KG1 (cell line): ENCODE measurements at places on chromosomes 3 and 15.

DNA sequence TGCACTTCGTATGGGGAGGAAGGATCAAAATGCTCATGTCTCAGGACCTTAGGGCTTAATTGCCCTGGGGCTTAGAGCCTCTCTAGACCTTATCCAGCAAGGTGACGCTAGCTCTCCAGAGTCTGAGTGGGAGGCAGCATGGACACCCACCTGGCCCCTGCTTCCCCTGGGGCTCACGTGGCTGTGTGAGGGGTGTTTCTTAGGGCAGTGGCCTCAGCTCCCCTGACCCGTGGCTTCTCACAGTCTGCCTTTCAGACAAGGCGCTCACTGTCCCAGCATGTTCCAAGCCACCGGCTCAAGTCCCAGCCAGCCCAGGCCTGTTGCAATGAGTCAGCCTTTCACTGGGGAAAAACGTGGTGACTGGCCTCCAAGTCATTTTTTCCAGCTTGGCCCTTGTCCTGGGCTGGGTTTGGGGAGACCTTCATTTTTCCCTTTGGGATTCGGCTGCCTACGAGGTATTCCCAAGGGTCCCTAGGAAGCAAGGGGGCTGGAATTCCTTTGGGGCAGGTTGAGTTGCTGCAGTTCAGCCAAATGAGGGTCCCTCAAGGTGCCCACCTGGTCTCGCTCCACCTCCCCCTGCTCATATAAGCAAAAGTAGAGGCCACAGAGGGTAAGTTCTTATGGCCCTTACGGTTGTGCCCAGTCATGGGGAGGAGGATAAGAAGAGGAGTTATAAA is 15.7 kb downstream of the BHLHE40 start:
- no peak for DNase-seq

DNA sequence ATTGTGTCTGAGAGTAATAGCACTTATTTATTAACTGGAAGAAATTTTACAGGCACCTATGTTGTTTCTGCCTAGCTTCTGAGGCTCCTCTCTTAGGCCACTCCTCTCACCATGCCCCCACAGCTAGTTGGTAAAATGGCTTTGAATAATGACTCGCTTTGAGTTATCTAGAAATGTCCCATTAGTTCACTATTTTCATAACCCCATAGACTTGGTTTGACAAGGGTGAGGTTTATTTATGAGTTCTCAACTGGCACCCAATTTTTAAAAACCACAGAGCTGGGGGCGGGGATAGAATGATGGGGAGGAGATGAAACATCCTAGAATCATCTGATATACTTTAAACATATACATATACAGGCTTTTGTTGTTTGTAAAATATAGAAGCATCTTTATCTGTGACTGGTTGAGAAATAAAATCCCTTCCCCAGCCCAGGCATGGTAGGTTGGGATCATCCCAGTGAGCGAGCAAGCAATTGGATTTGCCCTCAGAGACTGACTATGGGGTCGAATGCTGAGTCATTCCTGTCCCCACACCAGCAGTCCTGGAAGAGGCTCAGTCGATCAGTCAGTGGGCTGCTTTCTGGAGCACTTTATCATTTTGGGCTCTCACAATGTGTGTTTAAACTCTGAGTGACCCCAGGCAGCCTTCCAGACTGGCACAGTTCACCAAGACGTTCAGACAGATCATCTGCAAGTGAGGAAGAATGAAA is 60.2 kb upstream of the TSEN2 start:
- no peak for DNase-seq

DNA sequence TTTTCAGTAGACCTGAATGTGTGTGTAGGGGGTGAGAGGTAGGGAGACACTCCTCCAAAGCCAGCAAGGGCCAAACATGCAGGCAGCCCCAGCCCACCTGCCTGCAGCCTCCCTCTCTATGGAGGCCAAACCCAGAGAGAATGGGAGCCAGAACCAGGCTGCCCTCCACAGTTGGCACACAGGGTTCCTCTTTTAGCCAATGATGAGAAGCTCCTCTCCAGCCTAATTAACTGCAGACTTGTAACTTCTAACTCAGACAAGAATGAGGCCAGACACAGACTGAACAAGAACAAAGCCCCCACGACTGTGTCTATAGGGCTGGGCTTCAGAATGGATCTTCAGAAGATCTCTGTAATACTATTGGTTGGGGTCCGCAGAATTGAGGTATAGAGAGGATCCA is 12.3 kb upstream of the TLE3 start:
- DNase-seq = no peak

GRCh38 chr3:51946796-51947195 is 4.6 kb downstream of the PARP3 start:
- DNase-seq = no peak

DNA sequence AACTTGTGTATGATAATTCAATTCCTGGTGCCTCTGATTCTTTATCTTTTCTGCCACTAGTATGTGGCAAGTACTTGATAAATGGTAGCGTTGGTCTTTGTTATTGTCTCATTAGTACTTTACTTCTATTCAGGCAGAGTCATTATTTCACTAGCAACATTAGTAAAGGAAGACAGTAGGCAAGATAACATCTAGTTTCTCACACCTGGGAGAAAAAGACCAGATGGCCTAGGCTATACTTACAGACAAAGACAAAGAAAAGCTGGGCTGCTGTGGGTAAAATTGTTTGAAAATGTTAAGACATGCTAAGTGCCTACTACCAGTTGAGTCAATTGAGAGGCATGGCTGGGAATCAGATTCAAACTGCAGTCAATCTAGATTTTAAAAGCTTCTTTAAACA is 198.7 kb upstream of the CMC1 start:
- no peak for DNase-seq

DNA sequence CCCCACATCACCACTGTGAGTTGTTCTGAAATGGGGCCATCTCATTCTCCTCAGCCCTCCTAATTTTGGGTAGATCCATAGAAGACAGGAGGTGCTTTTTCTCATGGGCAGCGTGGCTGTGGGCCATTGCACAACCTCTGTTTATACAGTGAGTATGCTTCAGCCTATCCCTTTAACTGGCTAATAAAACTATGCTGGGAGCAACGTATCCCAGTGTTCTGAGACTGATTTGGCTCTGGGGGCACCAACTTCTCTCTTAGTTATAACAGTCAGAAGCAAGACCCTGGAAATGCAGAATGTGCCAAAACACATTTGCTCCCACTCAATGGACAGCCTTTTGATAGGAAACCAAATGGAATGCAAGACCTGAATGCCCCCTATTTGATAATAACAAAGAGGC is 97.1 kb upstream of the ICE2 start:
- no peak for DNase-seq

- DNase-seq = no peak
These were observed 13.9 kb upstream of the GOLGA8B start for GRCh38 chr15:34597316-34597715.

- DNase-seq = no peak
These were observed 369.4 kb downstream of the NR2F2 start for GRCh38 chr15:96699871-96700401.

DNA sequence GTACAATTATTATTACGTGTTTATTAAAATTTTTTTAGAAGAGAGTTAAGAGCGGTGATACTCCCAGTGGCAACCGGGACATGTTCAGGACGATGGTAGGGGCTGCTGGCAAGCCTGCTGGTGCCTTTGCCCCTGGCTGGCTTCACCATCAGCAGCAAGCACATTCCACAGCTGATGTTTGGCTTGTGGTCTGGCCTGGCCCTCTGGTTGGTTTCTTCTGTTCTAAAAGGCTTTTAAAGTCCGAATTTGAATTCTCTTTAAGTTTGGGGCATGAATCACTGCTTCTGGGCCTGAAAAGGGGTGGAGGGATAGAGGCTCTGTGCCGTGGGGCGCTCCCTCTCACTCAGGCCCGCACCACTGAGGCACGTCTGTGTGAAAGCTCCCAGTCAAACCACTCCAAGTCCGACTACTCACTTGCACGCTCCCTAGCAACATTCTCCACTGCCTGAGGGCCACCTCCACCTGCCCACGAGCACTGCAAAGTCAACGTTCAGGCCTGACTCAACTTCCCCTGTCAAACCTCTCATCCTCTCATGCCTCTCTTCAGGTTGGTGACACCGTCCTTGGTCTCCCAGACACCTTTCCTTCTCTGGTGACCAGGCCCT is 10.1 kb downstream of the ITGA11 start:
- no peak for DNase-seq

DNA sequence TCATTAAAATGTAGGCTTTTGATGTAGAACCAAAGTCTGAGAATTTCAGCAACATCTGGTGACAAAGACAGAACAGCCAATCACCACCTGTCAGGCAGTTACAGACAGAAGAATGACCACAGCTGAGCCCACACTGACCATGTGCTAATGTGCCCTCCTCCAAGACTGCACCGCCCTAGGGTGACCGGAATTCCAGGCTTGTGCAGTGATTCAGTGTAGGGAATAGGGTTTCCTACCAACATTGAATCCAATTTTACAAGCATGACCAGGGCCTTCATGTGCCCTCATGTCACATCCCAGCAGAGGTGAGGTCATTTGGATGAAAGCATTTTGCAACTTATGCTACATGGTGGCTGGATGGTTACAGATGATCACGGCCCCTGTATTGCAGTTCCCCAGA is 412.5 kb downstream of the SOX2 start:
- DNase-seq = no peak

DNA sequence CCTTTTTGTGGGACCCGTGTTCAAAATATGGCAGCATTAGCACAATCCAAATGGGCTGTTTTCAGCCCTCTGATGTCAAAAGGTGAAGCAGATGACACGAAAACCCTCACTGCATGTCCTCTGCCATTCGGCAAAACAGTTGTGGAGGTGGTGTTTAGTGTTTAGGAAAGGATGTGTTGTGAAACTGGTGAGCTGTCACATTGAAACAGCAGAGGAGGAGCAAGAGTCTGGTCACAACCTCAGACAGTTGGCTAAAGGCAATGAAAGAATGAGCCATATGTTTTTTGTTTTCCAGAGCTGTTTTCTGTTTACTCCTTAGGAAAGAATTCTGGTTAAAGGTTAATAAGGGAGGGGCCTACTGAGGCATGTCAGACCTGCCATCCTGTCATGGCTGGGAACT is 140.7 kb downstream of the VPS8 start:
- no peak for DNase-seq

DNA sequence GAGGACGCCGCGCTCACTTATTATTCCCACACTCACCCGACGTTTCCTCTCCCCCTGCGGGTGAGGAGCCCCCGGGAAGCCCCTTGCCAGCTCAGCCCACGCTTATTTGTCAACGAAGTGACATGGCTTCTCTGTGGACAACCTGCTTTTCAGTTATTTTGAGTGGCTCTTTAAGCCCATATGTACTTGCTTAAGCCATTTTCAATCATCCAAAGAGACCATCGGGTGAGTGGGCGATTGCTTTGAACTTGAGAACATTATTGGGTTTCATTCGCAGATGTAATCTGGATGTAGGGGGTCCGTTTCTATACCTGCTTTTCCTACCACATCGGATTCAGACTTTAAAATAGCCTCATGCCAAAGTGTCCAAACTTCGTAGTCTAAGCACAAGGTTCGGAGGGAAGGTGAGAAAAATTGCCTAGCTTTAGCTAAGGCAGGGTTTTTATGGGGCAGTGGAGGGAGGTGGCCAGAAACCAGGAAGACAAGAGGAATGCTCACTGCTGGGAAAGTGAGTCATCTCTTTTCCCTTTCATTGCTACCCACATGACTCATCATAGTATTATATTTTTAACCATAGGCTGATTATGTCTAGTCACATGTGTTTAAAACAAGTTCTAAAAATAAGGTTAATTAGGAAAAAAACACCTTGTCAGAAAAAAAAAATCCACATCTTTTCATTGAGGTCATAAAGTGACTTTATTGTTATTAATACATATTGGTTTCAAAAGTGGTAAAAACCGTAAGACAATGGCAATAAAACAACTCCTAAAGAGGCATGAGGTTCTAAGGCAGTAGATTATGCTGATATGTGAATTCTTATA is 773.1 kb upstream of the NR2F2 start:
- DNase-seq = no peak

GRCh38 chr3:100740207-100740606 is 30.9 kb downstream of the TFG start:
- no peak for DNase-seq

DNA sequence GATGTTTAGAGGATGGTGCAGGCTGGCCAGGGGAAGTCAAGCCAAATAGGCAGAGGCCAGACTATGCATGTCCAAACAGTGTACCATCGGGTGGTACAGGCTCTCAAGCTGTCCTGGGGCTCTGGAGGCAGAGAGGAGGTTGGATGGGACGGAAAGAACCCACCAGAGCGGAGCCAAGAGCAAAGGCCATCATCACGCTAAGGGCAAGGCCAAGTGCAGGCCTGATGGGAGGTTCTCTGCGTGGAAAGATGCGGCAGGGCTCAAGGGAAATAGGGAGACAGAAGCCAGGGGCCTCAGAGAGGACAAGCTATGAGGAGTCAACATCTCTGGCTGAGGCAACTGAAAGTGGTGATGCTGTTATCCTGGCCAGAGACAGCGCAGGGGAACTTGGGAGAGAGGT is 102.7 kb downstream of the ASB7 start:
- no peak for DNase-seq

- no peak for DNase-seq
These were observed 26.8 kb upstream of the OCA2 start for GRCh38 chr15:28125673-28126651.

DNA sequence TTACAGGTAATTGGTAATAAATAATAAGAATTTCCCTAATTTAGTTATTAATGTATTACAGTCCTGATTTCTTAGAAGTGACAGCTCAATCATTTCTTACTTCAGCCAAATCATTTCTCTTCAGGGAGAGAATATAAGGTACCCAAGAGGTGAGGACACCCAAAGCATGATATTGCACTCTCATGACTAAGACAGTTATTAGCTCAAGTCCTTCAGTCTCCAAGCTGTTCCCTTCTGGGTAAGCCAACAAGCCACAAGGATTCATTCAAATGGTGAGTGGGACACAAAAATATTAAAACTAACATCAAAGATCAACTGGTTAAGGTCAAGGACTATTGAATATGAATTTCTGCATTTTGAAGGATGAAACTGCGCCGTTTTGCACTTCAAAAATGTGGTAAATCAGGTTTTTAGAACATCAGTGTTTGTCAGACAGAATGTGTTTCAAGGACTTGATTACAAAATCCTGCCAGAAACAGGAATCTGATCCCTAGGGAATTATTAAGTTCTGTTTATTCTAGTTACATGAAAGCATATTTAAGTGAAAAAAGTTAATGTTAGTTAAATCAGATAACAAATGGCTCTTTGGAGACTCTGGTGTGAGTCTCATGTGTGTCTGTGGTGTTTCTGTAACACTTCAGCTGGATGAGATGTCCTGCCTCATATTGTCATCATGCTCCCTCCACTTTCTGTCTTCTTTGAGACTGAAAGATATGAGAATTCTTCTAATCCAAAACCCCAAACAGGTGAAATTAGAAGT is 101.7 kb upstream of the COL8A1 start:
- DNase-seq = no peak

DNA sequence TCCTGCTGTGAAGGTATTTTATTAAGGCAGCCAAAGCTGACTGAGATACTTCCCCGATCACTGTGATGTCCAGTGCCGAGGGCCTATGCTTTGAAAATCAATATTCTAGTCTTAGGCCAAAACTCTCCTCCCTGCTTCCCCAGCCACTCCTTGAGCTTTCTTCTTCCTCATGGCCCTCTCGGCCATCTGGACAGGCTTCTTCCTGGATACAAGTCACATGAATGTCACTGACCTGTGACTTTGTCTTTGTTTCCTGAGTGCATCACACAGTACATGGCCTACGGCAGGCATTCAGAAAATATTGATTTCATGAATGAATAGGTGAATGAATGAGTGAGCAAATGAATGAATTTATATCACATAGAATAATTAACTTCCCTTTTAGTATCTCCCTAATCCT is 24.6 kb upstream of the HES1 start:
- DNase-seq = no peak
